ENCODE measurements at places on chromosomes 1 and 21.

DNA sequence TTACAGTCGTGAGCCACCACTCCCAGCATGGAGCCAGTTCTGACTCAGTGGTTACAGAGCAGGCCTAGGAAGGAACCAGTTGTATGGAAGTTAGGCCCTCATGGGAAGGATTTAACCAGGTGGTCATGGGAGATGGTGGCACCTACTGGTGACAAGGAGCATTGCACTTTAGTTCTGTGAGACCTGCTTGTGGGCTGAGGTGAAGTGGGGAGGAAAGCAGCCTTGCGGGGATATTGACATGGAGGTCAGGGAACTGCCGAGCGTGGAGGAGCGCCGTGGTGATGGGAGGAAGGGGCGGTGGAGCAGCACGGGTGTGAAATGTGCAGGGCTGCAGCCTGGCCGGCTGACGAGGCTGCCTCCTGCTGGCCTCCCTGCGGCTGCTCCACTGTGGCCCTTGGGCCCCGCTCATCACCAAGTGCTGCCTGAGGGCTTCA is 100.4 kb downstream of the GALNT2 start:
- DNase-seq = no peak

GRCh38 chr1:145545055-145545454 is 62.7 kb upstream of the GPR89A start:
- DNase-seq = no peak

DNA sequence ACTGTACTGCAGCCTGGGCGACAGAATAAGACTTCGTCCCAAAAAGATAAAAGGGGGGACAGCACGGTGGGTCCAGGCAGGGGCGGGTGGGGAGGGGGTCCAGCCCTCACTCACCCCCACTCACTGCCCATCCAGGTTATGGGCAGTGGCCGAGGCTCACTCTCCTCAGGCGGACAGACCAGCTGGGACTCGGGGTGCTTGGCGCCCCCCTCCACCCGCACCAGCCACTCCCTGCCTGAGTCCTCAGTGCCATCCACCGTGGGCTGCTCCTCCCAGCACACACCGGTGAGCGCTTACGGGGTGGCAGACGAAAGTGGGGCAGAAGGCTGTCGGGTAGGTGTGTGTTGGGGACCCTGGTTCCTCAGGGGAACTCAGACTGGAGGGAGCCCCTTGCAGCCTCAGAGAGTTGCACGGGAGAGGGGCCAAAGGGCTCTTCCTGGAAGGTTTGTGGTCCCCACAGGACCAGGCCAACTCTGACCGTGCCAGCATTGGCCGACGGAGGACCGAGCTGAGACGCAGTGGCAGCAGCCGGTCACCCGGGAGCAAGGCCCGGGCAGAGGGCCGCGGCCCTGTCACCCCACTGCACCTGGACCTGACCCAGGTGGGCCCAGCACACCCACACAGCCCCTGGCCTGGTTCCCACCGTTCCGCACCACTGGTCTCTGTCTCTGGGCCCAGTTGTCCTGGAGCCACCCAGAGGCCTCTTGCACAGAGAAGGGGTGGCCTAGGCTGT is 6.6 kb downstream of the PLEKHN1 start:
- no peak for DNase-seq

- no peak for DNase-seq
Measured at GRCh38 chr1:100927276-100927675, 31.4 kb downstream of the SLC30A7 start.

GRCh38 chr21:37656899-37657298 is 259.4 kb downstream of the KCNJ6 start:
- no peak for DNase-seq

DNA sequence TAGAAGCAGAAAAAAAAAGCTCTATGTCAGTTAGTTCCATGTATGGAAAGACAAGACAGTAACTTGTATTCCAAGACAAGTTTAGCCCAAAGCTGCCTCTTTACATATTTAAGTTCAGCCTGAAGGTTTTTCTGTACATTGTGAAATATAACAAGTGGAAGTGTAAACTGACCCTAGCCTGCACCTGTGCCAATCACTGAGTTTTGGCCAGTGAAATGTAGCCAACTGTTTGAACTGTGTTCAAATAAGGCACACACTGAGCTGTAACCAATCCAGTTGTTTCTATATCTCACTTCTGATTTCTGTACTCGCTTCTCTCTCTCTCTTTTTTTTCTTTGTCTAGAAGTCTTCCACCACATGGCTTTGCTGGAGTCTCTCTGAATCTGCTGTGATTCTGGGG is 1227.1 kb downstream of the NCAM2 start:
- no peak for DNase-seq

DNA sequence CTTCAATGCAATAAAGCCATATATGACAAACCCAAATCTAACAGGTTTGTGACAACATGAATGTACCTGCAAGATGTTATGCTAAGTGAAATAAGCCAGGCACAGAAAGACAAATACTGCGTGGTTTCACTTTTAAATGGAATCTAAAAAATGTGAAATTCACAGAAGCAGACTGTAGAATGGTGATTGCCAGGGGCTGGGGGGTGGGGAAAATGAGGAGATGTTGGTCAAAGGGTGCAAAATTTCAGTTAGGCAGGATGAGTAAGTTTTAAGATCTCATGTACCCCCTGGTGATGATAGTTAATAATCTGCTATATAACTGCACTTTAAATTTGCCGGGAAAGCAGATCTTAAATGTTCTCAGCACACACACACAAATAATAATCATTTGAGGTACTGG is 160.5 kb downstream of the PTBP2 start:
- no peak for DNase-seq

DNA sequence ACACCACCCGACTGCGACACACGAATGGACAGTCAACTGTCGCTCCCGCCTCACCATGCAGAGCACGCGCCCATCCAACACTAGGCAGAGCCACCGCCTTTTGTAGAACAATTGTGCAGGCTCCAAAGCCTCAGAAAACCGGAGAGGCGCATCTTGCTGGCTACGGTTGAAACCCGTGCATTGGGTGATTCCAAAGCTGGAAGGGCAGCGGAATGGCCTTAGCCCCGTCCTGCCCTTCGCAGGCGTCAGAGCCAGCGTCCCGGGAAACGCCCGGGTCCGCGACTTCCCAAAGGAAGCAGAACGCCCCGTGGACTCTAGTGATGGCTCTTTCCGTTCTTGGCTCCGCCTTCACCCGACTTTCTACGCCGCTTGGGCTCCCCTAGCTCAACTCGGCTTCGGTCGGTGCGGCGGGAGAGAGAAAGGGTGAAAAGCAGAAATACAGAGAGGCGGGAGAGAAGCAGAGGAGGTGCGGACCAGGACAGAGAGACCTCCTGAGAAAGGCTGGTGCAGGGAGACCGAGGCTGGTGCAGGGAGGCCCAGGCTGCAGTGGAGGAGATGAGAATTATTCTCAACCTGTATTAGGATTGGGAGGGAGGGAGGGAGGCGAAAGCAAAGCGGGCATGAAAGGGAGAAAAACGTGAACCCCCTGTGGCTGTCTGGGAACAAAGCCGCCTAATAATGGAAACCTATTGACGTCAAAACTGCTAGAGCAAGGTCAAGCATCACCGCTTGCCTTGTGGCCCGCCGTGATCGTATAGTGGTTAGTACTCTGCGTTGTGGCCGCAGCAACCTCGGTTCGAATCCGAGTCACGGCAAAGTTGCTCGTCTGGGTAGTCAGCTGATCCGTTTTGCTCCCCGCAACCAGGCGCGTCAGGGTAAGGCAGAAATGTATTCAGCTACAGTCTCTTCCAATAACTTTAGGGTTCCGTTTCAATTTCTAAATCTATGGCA is 99.5 kb downstream of the PRKAB2 start:
- no peak for DNase-seq

DNA sequence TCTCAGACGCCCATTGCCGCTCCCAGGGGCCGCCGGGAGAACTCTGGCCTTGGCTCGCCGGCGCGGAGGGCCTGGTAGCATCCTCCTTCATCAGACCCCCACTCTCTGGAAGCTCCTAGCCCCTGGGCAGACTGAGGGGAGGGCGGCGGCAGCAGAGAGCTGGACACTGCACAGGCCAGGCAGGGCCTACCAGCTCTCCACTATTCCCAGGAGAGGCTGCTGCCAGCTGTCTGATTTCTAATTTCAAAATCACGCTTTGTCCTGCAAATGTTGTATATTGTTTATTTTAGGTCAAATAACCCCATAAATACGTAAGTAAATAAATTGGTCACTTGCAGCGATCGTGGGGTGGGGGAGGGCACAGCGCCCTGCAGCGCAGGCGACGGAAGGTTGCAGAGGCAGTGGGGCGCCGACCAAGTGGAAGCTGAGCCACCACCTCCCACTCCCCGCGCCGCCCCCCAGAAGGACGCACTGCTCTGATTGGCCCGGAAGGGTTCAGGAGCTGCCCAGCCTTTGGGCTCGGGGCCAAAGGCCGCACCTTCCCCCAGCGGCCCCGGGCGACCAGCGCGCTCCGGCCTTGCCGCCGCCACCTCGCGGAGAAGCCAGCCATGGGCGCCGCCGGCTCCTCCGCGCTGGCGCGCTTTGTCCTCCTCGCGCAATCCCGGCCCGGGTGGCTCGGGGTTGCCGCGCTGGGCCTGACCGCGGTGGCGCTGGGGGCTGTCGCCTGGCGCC is at the start of gene MTARC1:
MTARC1 (plus strand) TSS at position 577 of the 732 bp plus-strand sequence; CDS start at position 609, 32 bp downstream.
- peak; percentile 70 for DNase-seq
